Activated CD4-positive, alpha-beta T cell treated with anti-CD3 and anti-CD28 coated beads, Interleukin-2, amount 10 ng/mL, durations not matched to agents 24 days and 14 days (primary cell): ENCODE measurements at places on chromosomes 1 and 21. TPM values are rescaled to one million over a fixed set of nuclear protein-coding genes. Genes with fewer than 3 reads are reported as not detected.

The WNT2B gene
- total RNA-seq = 0.05 TPM in 1 of 2 replicates, not detected in the other

DNA sequence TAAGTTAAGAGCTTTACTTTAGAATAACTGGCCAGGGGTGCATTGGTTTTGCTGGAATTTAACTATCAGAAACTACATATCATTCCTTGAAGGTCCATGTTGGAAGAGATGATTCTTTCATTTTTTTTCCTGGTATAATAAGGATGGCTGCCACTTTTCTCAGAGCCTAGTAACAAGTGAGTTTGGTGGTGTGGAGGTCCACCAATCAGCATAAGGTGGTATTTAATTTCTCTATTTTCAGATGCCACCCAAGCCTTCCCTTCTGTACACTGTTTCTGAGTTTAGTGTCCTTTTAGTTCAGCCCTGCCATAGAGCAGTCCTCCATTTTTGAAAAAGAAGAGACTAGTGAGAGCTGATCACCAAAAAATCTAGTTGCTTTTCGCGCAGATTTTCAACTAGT, 386.3 kb downstream of the USP25 start:
- DNase-seq = no peak

The CFHR5 gene
- not detected in 2 replicates for total RNA-seq

DNA sequence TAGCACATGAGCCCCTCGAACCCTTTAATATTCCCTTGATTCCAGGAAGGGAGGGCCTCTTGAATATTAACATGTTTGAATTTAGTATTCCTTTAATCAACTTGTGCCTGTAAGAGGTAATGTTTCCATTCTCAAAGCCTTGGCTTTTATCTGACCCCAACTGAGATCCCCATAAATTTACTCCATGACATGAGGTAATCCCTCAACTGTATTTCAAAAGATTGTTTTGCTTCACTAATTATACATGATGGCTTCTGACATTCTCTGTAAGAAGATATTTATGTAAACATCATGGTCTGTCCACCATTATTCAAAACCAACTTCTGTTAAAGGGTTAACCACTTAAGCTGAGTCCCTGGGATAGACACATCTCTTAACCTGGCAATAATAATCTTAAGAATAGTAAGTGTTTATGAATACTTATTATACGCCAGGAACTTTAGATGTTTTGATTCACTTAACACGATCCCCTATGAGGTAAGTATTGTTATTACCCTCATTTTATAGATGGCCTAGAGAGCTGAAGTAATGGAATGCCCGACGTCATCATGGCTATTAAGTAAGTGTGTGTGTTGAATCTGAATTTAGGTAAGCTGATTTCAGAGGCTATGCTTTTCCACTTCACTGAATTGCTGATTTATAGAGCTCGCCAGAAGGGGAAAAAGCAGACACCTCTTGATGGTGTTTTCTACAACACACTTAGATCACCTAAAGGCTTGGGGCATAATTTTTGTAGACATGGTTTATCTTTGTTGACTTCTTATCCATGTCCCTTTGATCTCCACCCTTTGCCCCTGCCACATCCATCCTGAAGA, 11.1 kb downstream of the KRTAP19-1 start:
- DNase-seq = no peak

DNA sequence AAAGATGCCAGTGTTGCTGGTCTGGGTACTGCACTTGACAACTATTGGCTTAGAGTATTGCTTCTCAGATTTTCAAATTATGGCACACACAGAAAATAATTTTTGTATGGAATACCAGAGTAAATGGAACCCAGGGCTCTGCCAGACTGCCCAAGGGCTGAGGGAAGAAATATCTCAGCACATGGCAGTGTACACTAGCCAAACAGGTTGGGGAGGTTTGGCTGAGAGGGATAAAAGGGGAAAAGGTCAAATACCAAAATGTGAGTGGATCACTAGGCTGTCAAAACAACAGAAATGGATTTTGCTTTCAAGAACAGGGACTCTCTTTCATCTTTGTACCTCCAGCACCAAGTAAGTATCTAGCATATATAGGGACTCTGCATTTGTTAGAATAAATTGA, 3.0 kb upstream of the RGS8 start:
- no peak for DNase-seq

- DNase-seq = no peak
These were observed 87.8 kb downstream of the GLUL start for GRCh38 chr1:182303778-182304177.

DNA sequence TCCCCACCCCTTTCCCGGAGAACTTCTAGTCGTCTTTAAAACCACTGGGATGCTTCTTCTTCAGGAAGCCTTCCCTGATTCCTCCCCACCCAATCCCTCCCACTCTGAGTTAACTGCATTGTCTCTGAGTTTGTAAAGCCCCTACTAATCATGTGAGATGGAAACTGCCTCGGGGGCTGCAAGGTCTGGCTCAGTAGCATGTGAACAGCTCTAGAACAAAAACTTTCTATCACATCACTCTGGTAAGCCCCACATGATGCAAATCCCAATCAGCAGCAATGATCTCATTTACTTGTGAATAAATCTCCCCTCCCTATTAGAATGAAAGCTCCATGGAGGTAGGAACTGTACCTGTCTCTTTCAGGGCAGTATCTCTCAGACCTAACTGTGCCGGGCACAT, 141.0 kb upstream of the JUN start:
- no peak for DNase-seq

DNA sequence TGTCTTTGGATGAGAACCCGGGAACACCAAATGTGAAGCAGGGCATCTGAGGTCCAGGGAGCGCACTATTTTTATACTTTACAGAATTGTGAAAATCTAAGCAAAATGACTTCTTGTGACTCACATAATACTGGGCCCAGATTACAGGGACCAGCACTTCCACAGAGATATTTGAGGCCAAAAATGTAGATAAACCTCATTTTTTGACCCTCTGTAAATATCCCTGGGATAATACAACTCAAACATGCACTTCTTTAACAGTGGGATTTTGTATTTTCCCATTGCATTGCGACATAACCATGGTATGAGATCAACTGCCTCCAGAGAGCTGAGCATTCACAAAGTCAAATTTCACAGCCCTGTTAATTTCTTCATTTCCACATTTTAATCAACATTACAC, 289.4 kb upstream of the ADGRL4 start:
- DNase-seq = no peak

The RNU1-3 gene
- 1,962 and 2,189 TPM in 2 replicates for total RNA-seq

DNA sequence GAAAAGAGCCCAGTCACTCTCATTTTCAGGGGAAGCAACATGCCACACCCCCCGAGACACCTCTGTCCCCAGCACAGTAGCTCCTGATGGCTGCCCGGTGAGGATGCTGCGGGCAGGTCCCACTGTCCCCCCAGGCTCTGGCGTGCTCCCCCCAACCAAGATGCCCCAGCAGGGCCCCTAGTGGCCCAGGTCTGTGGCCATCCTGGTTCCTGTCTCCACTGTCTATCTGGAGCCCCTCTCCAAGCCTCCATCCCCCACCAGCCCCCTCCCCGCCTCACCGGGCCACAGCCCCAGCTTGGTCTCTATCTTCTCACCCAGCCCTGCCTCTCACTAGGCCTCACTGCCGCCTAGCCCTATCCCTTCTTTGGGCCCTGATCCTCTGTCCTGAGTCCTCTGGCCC, 61.8 kb downstream of the UBIAD1 start:
- DNase-seq = no peak

The PTPRU gene
- 0.47 and 0.95 TPM in 2 replicates for total RNA-seq

DNA sequence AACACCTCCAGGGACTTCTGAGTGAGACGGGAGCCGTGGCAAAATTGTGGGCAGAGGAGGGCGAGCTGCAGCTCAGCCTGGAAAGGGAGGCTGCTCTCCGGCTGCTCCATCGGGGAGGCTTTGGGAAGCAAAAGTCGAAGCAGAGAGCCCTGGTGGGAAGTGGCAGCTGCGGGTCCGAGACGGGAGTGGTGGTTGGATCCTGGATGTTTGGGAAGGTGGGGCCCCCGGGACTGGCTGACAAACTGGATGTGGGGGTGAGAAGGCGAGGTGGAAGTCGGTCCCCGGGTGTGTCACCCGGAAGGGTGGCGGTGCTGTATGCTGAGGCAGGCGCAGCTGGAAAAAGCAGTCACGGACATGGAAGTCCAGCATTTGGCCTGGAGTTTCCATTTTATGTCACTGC, 52.1 kb downstream of the KCNAB2 start:
- no peak for DNase-seq

GRCh38 chr21:37184784-37185593, 82.1 kb downstream of the VPS26C start:
- DNase-seq = peak; percentile 55

DNA sequence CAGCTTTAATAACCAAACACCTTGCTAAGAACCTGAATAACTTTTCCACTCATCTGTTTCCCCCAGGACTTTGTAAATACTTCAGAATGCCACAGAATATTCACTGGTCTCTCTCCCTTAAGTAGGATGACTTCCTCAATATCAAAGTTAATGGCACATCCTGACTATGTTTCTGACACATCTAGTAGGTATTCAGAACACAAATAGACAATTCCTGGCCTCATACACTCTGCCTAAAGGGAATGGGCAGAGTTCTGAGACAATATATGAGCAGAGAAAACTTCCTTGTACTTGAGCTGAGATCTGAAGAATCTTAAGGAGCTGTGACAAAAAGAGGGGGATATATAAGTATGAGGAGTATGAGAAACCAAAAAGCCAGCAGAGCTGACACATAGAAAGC, 34.8 kb downstream of the ANKRD13C start:
- DNase-seq = no peak

GRCh38 chr1:171984850-171985485, 143.7 kb downstream of the DNM3 start:
- DNase-seq = peak; percentile 68

The CR1L gene
- not detected in 2 replicates for total RNA-seq

GRCh38 chr1:21237446-21238088, 52.7 kb downstream of the ECE1 start:
- no peak for DNase-seq

DNA sequence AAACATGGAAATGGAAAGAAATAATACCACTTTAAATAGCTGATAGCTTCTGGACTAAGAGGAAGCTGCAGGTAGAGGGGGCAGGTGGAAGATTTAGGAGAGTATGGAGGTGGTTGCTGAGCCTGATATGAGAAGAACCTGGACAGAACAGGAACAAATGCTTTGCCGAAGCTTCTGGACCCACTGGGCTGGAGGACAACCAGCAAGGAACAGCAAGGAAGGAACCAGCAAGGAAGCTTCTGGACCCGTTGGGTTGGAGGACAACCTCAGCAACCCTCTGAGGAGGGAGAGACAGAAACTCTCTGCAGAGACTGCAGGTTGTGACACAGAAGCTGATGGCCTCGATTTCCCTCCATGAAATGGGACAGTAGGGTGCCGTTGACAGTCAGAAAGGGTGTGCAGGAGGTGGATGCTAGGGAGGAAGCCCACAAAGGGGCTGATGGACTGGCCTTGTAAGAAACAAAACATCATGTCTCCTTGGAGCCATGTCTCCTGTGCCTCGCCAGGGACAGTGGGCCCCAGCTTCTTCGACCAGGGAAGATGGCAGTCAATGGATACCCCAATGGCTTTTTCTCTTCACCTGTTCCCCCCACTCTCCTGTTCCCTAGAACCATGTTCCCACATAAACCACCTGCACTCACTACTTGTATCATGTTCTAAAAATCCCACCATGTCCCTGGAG, 8.3 kb upstream of the WNT3A start:
- DNase-seq = no peak

GRCh38 chr1:36663772-36664430, 181.2 kb upstream of the CSF3R start:
- no peak for DNase-seq

DNA sequence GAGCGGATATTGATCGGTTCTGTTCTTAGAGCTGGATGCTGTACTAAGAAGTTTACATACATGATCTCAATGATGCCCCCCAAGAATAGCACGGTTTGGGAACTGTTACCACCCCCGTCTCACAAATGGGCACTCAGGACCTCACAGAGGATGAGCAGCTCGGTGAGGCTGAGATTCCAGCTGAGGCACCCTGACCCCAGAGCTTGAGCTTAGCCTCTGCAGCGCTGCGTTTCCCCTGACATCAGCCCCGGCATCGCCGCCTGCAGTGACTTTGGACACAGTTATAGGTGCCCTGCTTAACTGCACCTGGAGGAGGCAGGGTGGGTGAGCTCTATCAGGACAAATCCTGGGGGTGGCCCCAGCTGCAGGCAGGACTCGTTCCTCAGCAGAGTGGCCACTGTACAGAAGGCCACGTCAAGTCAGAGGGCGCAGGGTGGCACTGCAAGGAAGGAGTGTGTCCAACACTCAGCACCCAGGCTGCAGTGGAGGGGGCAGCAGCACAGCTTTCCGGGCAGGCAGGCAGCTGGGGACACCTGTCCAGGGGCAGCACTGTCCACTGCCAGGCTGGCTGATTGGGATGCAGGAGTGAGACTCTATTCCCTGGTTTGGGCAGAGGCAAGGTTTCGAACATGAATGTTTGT, 65.8 kb upstream of the ABCG1 start:
- DNase-seq = no peak

The LCE1E gene
- not detected in 2 replicates for total RNA-seq

The ENAH gene
- 0.33 TPM in 1 of 2 replicates, not detected in the other for total RNA-seq

DNA sequence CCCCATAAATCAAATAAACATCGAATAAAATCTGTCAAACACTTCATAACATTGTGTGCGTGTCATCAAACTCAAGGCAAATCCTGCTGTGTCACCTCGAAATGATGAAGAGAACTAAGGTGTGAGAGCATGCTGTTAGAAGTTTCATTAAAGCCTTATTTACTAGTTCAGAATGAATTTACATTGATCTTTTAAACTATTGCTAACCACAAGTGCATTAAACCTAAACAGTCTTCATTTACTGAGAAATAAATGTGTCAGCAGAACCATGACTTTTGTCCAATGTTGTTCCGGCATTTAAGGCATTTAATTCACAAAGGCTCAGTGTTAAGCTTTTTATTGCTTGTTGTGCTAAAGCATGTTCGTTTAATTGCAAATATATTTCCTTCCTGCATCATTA, 474.4 kb downstream of the SETD4 start:
- DNase-seq = no peak

The AADACL3 gene
- total RNA-seq = not detected in 2 replicates

DNA sequence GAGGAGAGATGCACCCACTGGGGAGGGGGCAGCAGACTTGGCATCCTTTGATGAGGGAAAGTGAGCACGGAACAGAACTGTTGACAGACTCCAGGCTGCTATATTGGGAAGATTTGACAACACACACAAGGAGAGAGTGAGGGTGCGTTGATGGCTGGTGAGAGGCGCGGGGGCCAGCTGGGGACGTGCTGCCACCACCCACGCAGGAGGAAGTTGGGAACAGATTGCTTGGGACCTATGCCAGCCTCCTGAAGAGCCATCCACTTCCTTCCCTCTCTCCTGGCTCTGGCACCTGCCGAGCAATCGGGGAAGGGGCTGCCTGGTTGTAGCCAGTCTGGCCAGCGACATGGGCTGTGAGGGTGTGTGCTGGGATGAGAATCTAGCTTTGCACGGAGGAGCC, 223.7 kb upstream of the CSF3R start:
- DNase-seq = no peak

- DNase-seq = no peak
These were observed 2.9 kb downstream of the C1QA start for GRCh38 chr1:22639286-22639685.

- DNase-seq = peak; percentile 55
These were observed 177.2 kb downstream of the PLPPR4 start for GRCh38 chr1:99441299-99442095.

GRCh38 chr1:84370831-84371394, 27.4 kb upstream of the DNASE2B start:
- no peak for DNase-seq

- peak; percentile 76 for DNase-seq
These were observed 45.7 kb downstream of the SLC9A1 start for GRCh38 chr1:27109103-27109822.
